Midbrain (tissue), 1 donor: ENCODE measurements at places on chromosomes 13 and 19.
A peak's percentile ranks its signal among the peaks of the same experiment; 100 is the strongest.

- no peak for DNase-seq
Measured at GRCh38 chr13:64633948-64634347, 2596.2 kb downstream of the PCDH9 start.

DNA sequence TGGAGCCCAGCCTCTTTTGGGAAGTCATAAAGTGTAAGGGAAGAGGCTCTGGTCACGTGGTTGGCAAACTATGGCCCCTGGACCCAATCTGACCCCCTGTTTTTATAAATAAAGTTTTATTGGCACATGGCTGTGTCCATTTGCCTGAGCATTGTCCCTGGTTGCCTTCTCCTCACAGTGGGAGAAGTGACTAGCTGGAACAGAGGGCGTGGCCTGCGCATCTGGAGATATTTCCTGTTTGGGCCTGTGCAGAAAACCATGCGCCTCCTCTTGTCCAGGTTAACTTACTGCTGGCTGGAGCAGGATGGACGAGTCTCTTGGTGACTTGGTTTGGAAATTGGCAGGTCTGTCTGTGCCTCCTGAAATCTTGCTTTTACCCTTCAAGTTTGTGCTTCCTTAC lies 48.3 kb downstream of the KDM4B start:
- no peak for DNase-seq

GRCh38 chr19:16315825-16316505 lies 8.7 kb upstream of the KLF2 start:
- DNase-seq, result no peak

DNA sequence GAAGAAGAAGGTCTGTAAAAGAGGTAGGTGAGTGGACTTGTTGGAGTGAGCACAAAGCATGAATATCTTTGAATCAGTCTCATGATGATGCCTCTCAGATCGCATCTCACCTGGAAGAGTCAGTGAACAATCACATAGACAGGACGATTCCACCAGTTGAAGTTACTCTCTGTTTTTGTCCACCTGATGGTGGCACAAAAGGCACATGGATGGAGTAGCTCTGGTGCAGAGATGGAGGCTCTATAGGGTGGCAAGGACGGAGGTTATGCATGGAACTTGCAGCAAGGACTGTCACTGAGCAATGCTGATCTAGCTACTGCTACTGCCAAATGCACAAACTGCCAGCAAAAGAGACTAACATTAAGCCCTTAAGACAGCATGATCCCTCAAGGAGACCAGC lies 10.3 kb upstream of the MYCBP2 start:
- no peak for DNase-seq

- peak; percentile 83 for DNase-seq
Measured at GRCh38 chr13:50085063-50085462, 69.8 kb downstream of the KCNRG start.

DNA sequence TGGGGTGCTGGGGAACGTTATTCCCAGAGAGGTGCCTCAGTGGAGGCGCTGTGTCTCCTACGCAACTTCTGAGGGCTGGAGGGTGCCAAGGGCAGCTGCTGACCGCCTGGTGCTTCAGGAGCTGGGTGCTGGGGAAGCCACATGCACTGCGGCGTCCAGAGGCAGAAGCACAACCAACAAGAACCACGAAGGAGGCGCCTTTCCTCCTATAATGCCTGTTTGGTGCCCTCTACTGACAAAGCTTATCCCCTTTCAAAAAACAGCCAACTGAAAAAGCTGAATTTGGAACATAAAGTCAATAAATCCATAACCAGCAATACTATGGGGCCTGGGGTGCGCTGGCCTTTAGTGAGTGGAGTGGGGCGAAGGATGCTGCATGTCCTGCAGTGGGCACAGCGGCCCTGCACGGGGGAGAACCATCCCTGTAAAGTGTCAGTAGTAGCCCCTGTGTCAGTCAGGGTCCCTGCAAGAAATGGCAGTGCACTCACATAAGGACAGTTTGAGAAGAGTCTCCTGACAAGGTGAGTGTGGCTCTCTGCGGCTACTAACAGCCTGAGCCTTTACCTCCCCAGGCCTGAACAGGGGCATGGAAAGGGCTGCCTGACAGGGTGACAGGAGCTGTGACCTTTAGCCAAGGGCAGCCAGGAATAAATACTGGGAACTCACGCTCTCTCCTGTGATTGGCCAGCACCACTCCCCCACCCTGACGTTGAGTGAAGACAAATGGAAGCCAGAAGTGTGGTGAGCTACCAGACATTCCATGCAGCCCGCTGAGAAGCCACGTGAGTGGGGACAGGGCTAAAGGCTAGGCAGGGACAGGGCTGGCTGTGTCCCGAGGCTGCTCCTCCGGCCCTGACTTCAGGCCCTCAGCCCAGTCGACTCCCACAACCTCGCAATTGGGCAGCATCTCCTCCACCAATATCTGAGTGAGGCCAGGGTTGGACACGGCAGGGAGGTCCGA lies 4.5 kb upstream of the B3GNT8 start:
- DNase-seq, result peak; percentile 4

DNA sequence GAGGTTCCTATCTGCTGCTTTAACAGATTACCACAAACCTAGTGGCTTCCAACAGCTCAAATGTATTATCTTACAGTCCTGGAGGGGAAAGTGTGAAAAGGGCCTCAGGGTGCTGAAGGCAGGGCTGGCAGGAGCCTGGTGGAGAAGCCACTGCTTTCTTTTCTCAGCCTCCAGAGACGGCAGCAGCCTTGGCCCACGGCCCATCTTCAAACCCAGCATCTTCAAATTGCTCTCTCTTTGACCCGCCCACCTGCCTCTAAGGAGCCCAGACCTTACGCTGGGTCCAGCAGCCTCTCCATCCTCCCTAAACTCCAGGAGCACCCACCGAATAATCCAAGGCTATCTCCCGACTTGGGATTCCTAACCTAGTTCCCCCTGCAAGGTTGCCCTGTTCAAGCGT lies 35.6 kb downstream of the C13orf46 start:
- DNase-seq, result no peak

DNA sequence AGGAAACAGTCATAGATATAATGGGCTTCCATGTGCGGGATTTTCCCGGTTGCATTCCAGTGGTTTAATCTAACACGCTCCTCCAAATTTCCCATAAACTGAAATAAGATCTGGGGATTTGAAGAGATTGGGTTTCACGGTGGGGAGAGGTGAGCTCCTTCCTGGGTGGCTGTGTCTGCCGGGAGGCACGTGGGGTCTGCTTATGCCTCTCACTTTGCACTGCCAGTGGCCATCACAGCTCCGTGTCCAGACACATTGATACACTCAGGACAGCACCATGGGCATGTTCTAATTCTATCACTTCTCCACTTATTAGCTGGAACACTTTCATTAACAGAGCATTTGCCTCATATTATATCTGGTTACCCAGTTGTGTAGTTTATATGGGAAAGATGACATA lies 73.4 kb downstream of the SOX1 start:
- no peak for DNase-seq

DNA sequence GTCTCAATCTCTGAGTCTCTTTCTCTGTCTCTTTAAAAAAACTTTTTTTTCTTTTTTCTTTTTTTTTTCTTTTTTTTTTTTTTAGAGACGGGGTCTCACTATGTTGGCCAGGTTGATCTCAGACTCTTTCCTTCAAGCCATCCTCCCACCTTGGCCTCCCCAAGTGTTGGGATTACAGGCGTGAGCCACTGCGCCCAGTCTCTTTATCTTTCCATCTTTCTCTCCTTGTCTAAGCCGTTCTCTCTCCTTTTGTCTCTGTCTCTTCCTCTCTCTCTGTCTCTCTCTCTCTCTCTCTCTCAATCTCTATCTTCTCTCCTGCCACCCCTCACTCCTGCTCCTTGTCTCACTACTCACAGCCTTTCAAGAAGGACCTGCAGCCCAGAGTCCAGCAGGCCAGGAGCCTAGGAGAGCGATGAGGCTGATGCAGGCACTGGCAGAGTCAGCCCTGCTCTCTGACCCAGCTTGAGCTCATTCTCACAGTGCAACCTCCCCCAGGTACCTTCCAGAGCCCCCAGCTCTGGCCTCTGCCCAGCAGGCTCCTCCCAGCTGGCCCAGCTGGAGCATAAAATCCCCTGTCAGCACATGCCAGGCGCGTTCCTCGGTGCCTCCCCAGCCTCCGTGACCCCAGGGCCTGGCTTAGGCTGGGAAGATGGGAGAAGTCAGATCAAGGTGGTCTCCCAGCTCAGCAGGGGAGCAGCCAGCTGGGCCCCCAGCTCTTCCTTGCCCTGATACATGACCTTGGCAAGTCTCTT lies at the start of gene NPHS1:
Gene NPHS1, minus strand, starts transcription at position 476 of the 752 bp plus-strand sequence. CDS start 667 bp downstream, outside the sequence.
- DNase-seq, result no peak

- DNase-seq, result no peak
Measured at GRCh38 chr13:33722216-33722915, 95.6 kb upstream of the RFC3 start.

- no peak for DNase-seq
Measured at GRCh38 chr19:21584537-21584936, 79.1 kb downstream of the ZNF429 start.

GRCh38 chr13:106143392-106143791 lies 392.1 kb downstream of the EFNB2 start:
- DNase-seq, result no peak

DNA sequence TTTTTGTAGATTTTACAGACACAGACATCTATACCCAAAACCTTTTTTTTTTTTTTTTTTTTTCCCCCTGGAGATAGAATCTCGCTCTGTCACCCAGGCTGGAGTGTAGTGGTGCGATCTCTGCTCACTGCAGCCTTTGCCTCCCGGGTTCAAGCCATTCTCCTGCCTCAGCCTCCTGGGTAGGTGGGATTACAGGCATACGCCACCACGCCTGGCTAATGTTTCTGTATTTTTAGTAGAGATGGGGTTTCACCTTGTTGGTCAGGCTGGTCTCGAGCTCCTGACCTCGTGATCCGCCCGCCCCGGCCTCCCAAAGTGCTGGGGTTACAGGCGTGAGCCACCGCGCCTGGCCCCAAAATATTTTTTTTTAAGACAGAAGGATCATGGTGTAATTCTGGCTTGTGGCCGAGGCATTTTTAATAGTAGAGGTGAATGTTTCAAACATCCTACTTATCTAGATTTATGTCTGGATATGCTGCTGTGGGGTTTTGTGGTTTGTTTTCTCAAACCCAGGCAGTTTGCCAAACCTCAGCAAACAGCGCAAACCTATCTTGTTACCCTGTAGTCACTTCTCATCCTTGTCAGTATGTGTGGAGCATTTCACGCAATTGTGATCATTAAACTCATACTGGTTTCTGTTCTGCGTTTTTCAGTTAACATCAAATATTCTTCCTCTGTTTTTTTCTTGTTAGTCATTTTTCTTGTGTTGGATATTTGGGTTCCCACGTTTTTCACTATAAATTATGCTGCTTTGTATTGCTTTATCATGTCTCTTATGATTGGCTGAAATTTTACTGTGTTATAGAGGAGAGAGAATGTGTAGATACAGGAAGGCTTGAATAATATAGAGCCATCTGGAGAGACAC lies 36.2 kb upstream of the GARRE1 start:
- no peak for DNase-seq

DNA sequence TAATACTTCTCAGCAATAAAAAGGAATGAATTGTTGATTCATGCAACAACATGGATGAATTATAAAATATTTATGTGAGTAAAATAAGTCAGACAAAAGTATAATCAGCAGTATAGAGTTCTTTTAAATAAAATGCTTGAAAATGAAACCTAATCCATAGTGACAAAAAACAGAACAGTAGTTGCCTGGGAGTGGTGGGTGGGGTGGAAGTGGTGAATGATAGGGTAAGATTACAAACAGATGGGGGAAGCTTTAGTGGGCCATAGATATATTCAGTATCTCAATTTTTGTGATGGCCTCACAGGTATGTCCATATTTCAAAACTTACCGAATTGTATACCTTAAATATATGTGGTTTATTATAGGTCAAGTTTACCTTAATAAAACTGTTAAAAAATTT lies 124.9 kb upstream of the UBL3 start:
- no peak for DNase-seq

- DNase-seq, result peak; percentile 89
Measured at GRCh38 chr13:100657881-100658315, 16.7 kb downstream of the TMTC4 start.

GRCh38 chr13:67299751-67300150 lies 69.6 kb upstream of the PCDH9 start:
- no peak for DNase-seq

DNA sequence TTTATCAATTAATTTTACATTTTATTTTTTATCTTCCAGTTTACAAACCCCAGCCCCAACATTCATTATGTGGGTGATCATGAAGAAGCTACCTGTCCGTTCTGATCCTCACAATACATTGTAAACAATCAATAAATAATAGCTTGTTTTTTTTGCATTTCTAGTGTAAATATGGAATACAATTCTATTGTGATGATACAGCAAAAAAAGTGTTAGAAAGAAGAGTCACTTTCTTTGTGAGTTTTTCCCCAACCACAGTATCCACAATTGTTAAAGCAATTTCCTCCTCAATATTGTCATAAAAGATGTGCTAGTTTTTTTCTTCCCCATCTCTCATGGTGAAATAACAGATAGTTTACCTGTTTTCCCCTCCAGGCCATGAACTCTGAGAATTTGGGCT lies 30.3 kb upstream of the ZNF835 start:
- DNase-seq, result no peak

DNA sequence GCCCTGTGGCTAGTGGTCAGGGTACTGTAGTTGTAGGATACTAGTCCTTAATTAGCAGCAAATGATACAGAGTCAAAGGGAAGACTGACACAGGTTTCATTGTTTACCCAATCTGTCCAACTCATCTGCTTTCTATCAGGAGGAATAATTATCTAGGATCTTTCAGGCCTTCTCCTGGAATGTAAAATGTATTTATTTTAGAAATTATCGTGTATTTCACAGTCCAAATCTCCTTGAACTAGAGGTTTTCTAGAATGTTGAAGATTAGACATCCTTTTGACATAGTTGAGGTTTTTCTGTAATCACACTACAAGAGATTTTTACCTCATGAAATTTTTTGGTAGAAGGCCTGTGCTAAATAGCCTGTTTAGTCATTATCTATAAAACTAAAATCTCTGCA lies 1694.8 kb upstream of the PCDH20 start:
- no peak for DNase-seq

- DNase-seq, result no peak
Measured at GRCh38 chr19:29384656-29385055, 141.1 kb upstream of the VSTM2B start.

GRCh38 chr19:31979949-31980670 lies 365.3 kb upstream of the ZNF507 start:
- DNase-seq, result no peak

- peak; percentile 63 for DNase-seq
Measured at GRCh38 chr19:4694211-4694987, 24.3 kb upstream of the MYDGF start.

DNA sequence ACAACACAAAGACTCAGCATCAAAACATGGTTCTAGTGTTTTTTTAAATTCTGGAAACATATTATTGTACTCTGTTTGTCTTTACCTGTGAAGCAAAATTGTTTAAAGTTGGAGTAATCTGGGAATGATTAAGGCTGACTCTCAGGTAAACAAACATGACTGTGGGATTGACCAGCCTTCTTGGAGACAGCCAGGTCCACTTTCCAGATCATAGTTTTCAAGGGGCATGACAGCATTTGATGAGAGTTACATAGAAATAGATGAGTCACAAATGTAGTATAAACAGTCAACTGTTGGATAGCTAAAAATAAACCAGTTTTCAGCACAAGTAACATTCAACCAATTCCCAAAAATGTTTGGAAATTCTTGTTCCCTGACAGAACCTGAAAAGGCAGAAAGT lies 1680.9 kb downstream of the OLFM4 start:
- no peak for DNase-seq
